ENCODE measurements at places on chromosomes 2 and 18.

DNA sequence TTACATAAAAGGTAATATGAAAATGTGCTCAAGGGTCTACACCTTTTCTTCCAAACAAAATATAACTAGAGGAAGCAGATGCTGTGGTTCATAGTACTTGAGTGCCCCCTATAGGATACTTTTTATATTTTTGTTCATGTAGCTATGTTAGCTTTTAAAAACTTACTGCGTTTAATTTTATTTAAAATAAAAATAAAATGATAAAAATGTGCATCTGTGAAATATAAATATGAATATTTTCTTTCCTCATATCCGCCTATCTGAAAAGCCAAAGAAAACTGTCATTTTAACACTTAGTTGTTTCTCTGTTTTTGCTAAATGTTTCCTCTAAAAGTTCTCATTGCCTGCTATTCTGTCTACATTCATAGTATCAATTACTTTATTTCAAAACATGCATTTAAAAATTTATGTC lies 9.6 kb upstream of the LRP1B start:
- no peak for DNase-seq

- DNase-seq: no peak
Measured at GRCh38 chr18:59911600-59911999, 11.8 kb downstream of the PMAIP1 start.

DNA sequence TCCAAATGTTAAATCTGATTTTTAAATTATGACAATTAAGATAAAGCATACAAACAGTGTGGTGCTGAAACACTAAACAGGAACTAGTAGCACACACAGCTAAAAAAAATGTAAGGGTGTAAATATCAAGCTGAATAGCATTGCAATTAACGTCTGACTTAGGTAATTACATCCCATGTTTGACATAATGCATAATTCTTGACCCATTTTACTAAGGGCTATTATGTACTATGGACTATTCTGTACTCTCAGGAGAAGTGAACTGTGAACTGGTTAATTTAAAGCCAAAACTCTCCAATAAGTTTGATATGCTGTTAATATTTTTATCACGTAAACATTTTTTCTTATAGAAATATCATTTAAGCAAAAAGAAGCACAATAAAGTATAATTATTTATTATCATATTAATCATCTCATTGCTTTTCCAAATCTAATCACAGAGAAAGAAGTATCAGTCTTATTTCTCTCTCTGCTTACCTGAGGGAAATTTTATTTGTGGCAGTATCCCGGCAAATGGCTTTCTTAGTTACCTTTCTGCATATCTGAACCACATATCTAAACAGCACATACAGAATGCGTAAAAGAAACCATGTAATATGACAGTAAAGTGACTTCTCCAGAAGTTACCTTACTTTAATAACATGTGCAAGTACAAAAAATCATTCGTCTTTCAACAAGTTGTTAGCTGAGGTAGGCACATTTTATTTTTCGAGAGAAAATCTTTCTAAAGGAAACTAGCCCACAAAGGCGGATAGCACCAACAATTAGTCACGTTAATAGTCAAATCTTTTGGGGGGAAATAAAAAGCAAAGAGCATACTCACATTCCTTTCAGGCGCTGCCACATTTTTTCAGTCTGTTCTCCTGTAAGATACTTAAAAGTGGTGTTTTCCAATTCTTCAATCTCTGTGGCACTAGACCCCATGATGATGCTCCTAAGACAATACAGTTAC lies 94.9 kb upstream of the PDE1A start:
- DNase-seq: no peak

GRCh38 chr2:199524689-199525574 lies 67.2 kb upstream of the SATB2 start:
- no peak for DNase-seq

GRCh38 chr2:239605976-239606375 lies 205.2 kb upstream of the HDAC4 start:
- no peak for DNase-seq

DNA sequence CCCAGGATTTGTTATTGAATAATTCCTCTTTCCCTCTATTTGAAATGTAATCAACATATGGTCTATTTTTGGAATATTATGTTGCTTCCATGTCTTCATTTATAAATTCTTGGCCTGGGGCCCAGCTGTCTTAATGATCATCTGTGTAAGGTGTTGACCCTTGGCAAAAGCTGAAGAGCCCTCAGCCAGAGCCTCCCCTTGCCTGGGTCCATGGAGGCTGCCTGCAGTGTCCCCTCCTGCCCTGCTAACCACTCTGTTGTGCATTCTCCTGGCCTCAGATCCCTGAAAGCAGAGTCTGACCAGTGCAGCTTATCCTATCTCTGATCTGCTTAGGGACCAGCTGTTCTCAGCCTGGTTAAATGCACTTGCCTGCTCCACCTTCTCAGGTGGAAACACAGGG lies 226.1 kb upstream of the APCDD1 start:
- DNase-seq: no peak

DNA sequence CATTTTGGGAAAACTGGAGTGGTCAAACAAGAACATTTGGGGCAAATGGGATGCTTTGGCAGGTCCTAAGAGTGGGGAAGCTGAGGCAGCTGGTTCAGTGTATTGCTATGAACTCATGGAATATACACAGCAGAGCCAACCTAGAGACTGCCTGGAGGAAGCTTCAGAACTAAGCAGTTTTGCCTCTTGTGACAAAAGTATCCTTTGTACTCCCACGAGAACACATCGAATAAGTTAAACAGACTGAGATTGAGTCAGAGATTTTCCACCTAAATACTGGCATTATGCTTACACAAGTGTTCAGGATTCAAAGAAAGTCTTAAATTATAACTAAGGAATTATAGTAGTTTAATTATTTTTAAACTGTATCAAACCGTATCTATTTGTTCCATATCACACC lies 5.2 kb upstream of the ARMC9 start:
- DNase-seq: no peak
